Natural killer cell (primary cell): ENCODE measurements at places on chromosomes 5 and 9. TPM values are rescaled to one million over a fixed set of nuclear protein-coding genes. Genes with fewer than 3 reads are reported as not detected.

DNA sequence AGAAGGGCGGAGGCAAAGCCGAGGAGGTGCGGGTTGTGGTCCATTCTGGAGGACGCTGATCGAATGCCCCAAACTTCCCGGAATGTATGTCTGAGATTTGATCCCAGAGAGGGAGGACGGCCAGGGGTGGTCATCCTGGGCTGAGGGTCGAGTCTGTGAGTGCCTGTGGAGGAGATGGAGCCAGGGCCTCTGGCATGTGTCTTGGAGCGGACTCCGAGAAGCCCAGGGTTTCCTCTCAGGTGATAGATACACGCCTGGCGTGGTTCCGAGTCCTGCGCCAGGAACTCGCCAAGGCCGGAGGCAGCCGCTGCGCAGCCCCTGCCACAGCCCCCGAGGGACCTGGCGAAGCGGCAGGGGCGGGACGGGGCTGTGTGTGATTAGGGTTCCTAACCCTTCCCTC lies 363 bp downstream of the ZNF454 start:
- no peak for DNase-seq

- no peak for DNase-seq
These were observed 26.4 kb upstream of the ELL2 start for GRCh38 chr5:95988094-95988493.

The ROPN1L gene
- 1.2 TPM for total RNA-seq

The CMBL gene
- not detected for total RNA-seq

The IFNA7 gene
- not detected for total RNA-seq
